ENCODE measurements at places on chromosomes 2 and 18.

DNA sequence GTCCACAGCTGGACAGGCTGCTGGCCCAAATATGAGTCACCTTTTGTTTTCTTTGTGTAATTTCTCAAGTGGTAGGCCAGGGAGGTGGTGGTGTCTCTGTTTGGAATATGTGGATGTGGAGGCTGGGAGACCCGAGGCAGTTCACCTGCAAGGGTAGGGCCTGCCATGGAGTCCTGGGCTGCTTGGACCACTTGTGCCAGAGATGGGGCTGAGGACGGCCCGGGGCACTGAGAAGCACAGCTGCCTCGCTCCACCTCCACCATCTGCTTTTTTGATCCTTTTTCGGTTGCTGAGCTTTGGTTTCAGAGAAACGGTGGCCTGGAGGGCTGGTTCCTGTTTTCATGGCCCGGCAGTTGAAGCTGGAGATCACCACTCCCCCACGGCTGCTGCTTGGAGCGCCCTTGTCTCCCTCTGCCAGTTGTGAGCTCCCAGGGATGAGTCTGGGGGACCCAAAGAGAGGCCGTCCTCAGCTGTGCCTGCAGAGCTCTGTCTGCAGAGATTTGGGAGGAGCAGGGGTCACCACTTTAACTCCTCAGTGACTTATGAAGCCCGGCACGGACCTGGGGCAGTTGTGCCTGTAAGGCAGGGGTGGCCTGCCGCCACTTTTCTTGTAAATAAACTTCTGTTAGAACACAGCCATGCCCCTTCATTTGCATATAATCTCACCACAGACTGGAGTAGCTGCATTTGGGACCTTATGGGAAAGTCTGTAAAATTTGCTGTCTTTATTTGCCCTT is 67.6 kb upstream of the MCFD2 start:
- DNase-seq, result no peak

DNA sequence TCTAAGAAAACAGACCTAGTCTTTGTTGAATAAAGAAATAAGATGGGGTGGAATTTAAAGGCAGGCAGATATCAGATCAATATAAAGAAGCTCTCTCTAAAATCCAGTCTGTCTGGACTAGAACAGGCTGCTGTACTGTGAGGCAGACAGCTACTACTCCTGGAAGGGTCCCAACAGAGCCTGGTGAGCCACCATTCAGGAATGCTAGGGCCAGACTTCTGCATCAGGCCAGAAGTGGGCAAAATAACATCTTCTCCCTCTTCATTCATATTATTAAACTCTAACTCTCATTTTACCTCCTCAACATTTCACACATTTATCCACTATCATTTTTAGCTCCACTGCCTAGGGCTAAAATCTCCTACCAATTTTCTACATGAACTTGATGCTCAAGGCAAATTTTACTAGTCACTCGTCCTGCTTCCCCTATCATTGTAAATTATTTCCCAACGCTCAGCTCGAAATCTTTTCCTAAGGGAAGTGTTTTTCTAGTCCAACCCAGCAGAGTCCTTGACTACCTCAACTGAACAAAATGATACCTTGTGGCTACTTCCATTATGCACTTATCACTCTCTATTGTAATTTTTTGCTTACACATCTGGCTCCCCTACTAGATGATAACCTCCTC is 45.2 kb upstream of the GLS start:
- DNase-seq, result no peak

GRCh38 chr2:172722481-172722880 is 13.2 kb upstream of the RAPGEF4 start:
- DNase-seq, result no peak

DNA sequence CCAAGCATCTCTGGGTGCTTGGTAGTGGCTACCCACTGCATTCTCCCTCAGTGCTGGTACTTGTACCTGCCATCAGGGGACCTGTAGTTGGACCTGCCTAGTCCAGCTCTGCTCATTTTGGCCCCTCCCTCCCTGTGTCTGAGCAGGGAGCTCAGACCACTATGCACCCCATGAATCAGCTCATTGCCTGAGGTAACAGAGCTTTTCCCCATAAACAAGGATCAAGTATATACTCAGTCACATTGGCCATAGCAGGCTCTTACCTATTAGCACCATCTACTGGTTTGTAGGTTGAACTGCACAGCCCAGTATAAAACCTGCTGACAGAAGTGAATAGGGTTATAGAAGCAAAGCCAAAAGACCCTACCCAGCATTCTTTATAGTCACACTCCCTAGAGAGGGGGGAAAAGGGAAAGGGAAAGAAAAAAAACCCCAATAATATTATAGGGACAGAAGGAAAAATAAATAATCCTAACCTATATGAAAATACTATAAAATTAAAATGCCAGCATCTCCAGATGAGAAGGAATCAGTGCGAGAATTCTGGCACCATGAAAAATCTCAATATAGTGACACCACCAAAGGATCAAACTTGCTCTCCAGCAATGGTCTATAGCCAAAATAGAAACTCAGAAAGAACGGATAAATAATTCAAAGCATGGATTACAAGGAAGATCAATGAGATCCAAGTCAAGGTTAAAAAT is 6.9 kb upstream of the FLACC1 start:
- peak; percentile 6 for DNase-seq

DNA sequence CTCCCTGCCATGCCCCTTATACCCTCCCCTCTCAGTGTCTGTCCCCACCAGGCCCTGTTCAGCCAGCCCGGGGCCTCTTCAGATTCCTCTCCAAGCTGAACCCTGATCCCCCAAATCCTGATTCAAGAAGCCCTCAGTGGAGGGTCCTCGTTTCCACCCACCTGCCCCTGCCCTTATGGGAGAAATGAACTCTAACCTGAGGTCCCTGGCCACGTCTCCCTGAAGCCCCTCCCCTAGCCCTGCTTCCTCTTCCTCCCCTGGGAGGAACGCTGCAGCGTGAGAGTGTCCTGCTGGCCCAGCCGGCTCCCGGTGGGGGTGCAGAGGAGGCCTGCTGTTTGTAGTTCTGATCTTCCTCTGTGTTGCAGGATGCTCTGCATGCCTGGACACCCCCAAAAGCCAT is 56.7 kb upstream of the GLI2 start:
- no peak for DNase-seq
